ENCODE measurements at places on chromosomes 6 and 20. TPM values are rescaled to one million over a fixed set of nuclear protein-coding genes. Genes with fewer than 3 reads are reported as not detected.

The HTR1B gene
- total RNA-seq, result 6.1 TPM

The NKX2-4 gene
- total RNA-seq, result not detected

The HCK gene
- total RNA-seq, result not detected

The NFATC2 gene
- 4.8 TPM for total RNA-seq

The LY6G5C gene
- 3.6 TPM for total RNA-seq

The CAGE1 gene
- under 0.01 TPM for total RNA-seq

The SAMD5 gene
- 1.1 TPM for total RNA-seq

The ADAM33 gene
- total RNA-seq, result 0.17 TPM

The SMOC2 gene
- total RNA-seq, result not detected

The BEND3 gene
- 3.5 TPM for total RNA-seq

The SLC22A23 gene
- 70.6 TPM for total RNA-seq

The SCRT2 gene
- not detected for total RNA-seq

The GPR63 gene
- total RNA-seq, result under 0.01 TPM

The ZNF831 gene
- total RNA-seq, result under 0.01 TPM

All from dermis blood vessel endothelial cell (primary cell).